ENCODE measurements at places on chromosomes 5 and 9.

DNA sequence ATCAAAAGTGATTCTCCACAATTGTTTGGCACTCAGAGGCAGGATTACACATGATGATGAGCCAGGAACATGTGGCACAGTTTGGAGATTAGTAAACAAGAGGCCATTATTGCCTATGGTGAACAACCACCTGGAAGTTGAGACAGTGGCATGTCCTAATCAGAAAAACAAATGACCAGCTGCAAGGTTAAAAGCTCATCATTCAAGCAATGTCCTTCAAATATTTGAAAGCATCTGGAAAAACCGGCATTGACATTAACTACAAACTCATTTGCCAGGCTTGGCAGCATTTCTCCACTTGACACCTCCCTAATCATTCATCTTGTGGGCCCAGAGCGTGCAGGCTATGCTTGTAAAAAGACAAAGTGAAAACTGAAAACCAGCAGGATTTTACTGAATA, 80.6 kb upstream of the MEGF10 start:
- DNase-seq: no peak

DNA sequence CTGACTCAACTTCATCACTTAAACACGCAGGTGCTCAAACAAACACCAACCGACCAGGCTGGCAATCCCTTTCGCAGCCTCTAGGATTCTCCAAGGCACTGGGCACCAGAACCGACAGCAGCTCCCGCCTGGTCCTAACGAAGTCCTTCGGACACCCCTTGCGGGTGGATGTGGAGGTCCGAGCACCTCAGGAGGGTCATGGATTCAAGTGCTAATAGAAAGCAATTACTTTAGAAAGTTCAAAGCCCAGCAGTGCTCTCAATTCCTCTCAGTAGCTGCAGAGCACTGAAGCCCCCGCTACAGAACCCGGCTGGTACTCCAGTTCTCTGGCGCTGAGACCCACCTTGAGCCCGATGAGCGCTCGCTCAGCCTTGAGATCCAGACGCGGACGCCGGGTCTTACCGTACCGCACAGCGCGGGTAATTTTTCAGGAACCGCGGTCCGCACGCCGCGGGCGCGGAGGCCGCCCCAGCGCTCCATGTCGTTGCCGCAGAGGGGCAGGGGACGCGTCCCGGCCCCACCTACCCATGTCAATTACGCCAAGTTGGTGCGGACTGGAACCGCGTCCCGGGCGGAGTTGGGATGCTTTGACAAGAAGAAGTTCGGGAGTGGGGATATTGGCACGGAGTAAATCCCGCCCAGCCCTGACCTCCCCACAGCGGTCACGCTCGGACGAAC, 638 bp downstream of the MARCHF3 start:
- DNase-seq: peak; percentile 43

GRCh38 chr5:150945947-150946346, 41.2 kb upstream of the ZNF300 start:
- no peak for DNase-seq

DNA sequence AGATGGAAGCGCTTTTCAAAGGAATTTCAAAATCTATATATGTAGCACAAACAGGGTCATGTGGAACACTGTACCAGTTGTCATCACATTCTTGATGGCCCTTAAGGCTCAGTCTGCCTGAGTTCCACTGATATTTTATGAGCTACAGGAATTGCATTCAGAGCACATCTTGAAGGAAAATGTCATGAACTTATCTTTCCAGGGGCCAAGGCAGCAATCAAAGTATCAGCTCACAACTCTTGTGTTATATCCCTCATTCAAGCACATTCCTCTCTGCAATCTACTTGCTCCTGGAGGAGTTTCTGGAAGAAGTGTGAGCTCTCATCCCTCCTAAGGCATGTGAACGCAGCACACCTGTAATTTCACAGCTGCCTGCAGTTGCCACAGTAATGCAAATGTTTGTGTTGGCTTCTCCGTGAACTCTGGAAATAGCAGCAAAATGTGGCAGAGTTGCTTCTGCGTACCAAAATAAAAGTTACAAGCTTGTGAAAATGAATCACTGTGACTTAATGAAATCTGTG, 89.7 kb upstream of the EQTN start:
- DNase-seq: no peak

- no peak for DNase-seq
Measured at GRCh38 chr9:123787416-123787815, 142.5 kb downstream of the DENND1A start.

DNA sequence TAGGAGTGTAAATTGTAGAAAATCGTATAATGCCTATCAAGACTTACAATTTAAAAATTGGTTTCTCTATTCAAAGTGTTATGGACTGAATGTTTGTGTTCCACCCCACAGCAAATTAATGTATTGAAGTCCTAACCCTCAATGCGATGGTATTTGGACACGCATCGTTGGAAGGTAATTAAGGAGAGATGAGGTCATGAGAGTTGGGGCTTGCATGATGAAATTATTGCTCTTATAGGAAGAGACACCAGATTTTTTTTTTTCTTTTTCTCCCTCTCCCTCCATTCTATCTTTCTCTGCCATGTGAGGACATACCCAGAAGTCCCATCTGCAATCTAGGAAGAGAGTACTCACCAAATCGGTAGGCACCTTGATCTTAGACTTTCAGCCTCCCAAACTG, 189.2 kb downstream of the MAN2A1 start:
- DNase-seq: no peak

DNA sequence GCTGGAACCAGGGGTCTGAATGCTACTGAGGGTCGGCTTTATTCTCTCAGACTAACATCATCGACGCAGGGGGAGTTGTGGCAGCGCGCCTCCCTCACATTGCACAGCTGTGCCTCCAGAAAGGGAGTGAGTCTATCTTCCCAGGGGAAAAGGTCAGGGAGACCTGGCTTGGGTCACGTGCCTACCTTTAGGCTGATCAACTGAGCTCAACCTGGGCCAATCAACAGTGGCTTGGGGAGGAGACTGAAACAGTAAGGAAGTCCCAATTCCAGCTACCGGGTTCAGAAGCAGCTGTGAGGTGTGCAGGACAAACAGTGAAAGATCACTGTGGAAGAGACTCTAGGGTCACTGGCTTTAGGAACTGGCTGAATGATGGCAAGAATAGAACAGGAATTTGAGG, 14.3 kb downstream of the SNX30 start:
- no peak for DNase-seq

GRCh38 chr9:122374885-122375420, 4.1 kb downstream of the PTGS1 start:
- DNase-seq: no peak

GRCh38 chr9:68560071-68560844, 19.6 kb upstream of the TMEM252 start:
- no peak for DNase-seq

DNA sequence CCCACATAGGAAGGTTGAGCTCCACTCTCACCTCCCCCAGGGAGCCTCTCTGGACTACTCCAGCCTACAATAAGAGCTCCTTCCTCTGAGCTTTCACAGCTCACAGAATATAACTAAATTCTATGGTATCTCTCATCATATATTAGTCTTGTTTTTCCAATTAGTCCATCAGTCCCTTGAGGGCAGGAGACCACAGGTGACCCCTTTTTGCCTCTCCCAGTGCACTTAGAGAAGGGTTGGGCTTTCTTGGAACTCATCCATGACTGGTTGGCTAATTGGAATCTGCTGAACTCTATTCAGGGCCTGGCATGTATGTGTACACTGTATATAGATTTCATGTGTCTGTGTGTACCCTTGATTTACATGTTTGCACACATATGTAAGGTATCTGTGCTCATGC, 50.4 kb upstream of the ARAP3 start:
- no peak for DNase-seq

GRCh38 chr5:106241409-106241808, 1429.3 kb downstream of the EFNA5 start:
- DNase-seq: no peak

- DNase-seq: no peak
Measured at GRCh38 chr5:135317286-135317685, 81.7 kb downstream of the MACROH2A1 start.

- DNase-seq: no peak
Measured at GRCh38 chr5:149493316-149493715, 57.9 kb downstream of the CSNK1A1 start.

- no peak for DNase-seq
Measured at GRCh38 chr5:137218896-137219295, 280.2 kb downstream of the SPOCK1 start.

DNA sequence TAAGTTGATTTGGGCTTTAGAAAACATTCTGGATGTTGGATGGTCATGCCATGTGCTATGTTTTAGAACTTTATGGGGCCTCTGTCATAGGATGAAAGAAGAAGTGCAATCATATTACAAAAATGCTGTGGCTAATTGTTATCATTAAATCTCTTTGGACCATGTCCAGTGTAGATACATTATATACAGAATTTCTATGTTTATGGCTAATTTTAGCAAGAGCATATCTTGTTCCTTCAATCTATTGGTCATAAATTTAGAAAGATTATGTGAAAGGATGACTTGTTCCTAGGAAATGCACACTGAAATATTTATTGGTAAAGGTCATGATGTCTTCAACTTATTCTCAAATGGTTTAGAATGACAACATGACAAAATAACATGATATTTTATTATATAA, 42.4 kb upstream of the ELL2 start:
- DNase-seq: no peak

GRCh38 chr5:179140293-179140692, 80.1 kb downstream of the ZNF354C start:
- no peak for DNase-seq

DNA sequence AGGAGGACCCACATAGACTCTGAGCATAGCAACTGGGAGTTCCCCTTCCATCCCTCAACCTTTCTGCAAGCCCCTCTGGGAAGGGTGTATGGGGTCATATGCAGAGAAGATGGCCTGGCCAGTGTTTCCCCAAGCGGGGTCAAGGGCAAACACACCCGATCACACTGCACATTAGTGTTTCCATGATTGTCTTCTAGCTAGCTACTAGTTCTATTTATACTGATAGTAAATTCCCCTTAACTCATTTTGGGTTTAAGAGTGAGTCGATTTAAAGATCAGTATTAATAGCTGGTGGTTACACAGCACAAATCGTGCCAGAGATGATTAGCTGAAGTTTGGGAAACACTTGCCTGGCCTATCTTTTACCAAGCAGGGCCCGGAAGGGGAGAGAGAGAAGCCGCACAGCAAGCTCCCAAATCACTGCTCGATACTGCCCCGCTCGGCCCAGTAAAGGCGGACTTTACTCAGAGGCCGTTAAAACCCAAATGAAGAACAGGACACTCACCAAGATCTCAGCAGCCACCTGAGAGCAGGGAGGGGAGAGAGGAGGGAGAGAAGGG, 29.4 kb upstream of the TNIP1 start:
- DNase-seq: no peak

- no peak for DNase-seq
Measured at GRCh38 chr5:10699987-10700386, 61.0 kb downstream of the DAP start.

DNA sequence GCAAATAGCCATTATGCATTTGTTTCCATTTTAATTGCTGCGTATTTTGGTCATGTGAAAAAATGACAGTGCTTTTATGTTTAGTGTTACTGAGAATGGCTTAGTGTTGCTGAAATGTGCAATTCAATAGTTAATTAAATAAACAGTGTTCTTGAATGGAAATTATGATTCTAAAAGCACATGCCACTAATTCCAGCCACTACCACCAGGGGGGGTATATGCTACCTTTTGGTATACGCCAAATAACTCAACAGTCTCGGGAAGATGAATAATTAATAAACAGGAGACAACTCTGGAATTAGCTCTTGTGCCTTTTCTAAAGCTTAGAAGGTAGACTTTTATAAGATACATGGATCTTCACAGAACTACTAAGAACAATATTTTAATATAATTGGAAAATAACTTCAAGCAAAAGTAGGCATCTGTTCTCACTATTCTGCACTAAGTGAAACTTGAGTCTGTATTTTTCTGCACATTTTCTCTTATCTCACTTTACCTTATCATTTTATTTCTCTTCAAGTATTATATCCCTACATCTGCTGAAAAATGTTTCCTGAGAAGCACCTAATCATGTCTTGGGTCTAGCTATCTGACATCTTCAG, 83.5 kb upstream of the MINAR2 start:
- no peak for DNase-seq

DNA sequence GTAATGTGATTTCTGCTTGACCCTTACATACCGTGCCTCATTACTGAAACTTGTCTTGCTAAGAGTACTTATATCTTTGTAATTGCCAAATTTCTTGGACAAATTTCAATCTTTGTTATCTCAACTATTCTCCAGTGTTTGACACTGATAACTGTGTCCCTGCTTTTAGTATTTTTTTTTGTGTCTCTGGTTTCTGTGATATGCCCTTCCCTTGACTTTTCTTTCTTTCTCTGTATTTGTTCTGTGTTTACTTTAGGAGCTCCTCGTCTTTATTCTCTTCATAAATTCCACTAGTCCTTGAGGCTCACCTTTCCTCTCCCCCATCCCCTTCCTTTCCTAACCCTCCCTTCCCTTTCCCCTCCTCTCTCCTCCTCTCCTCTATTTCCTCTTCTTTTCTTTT, 123.7 kb upstream of the FBXL17 start:
- DNase-seq: no peak

DNA sequence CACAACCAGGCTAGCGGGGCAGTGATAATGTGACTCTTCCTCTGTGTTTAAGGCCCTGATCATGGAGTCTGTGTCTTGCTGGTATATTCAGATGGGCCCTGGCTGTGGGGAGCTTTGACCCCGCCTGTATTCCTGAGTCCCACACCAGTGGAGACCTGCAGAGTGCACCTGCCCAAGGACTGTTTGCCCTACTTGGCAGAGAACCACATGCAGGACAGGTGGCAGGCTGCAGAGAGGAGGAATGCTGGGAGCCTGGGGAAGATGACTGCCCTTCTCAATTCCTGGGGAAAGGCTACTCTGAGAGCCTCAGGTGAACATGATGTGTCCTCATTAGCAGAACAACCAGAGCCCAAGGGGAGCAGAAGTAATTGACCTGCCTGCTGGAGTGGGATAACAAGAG, 36.2 kb downstream of the IARS1 start:
- no peak for DNase-seq

DNA sequence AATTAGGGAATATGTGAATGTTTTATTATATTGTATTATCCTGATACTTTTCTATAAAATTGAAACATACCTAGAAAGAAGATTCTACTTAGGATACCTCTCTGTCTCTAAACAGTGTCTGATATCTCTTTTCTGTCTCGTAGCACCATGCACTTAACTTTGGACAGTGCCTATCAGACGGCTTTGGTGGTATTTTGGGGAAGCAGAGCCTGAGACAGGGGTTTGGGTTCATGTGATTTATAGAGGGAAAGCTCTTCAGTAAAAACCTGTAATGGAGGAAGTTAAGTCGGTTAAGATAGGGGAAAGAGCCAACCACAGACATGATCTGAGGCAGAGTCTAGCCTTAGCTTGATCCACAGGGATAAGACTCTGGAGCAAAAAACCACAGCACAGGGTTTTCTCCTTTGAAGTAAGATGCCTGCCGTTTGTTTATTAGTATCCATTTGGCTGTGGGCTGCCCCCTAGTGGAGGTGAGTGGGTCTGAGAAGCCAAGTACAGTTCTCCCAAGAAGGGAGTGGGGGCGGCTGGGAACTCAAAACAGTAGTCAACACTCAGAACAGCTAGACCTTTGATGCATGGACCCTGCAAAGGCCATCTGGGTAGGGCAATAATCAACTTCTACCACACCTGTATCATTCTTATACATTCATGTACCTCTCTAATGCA, 141.2 kb upstream of the ASTN2 start:
- no peak for DNase-seq

GRCh38 chr5:79974886-79975285, 16.2 kb downstream of the MTX3 start:
- no peak for DNase-seq
